ENCODE measurements at places on chromosomes 3 and 15.
A peak's percentile ranks its signal among the peaks of the same experiment; 100 is the strongest.

GRCh38 chr3:70959506-70960291 lies 623.8 kb downstream of the FOXP1 start:
- DNase-seq: no peak

DNA sequence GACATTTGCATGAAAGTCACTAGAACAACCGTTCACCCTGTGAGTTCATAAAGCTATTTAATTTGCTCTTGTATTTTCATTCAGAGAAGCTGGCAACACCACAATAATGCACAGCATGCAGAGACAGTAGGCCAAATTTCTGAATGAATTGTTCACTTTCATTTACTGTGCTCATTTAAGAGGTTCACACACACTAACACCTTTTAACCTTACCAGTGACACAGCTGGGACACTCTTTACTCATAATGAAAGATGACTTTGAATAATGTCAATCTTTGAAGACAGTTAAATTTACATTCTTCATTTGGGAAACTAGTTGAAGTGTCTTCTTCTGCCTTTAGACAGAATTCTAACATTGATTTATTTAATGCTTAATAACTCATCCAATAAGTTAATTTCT lies 95.7 kb downstream of the ROBO1 start:
- DNase-seq: no peak

DNA sequence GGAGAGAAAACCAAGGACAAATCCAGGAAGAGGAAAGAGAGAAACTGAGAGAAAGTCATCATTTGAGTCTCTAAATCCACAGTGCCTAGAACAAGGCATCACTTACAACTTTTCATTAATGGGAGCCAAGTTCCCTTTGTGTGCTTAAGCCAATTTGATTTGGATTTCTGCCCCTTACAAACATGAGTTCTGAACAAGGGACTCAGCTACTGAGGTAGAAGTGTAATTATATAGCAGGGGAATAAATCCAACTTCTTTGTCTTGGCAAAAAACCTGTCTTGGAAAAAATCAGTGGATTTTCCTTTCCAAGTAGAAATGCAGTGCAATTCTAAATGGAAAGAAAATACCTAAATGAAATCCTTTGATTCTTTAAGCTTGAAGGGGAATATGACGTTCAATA lies 307.2 kb upstream of the CNTN3 start:
- DNase-seq: no peak

GRCh38 chr15:77371850-77372563 lies 47.9 kb downstream of the PEAK1 start:
- DNase-seq: no peak

DNA sequence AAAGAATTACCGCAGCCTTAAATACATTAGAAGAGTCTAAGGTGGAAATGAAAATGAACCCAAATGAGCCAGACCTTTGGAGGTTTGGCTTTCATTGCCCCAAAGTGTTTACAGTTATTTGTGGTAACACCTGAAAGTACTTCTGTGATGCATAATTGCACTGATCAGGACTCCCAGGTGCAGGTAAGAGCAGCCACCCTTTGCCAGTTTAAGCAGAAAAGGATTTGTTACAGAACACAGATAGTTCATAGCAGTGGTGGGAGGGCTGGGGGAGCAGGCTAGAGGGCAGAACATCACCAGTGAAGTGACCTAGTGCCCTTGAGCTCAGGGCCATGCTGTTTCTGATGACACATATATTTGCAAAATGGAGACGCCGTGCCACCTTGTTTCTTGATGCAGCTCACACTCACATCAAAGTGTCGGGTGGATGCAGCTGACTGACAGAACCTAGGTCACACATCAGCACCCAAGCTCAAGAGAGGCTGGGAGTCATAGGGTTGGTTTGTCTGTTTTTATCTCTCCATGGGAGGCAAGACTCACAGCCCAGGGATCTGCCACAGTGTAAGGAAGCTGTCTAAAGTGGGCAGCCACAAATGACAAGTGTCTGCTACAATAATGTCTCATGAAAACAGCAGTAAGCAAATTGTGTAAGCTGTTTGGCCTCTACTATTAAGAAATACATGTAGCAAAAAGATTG lies 49.1 kb downstream of the NEK11 start:
- no peak for DNase-seq

DNA sequence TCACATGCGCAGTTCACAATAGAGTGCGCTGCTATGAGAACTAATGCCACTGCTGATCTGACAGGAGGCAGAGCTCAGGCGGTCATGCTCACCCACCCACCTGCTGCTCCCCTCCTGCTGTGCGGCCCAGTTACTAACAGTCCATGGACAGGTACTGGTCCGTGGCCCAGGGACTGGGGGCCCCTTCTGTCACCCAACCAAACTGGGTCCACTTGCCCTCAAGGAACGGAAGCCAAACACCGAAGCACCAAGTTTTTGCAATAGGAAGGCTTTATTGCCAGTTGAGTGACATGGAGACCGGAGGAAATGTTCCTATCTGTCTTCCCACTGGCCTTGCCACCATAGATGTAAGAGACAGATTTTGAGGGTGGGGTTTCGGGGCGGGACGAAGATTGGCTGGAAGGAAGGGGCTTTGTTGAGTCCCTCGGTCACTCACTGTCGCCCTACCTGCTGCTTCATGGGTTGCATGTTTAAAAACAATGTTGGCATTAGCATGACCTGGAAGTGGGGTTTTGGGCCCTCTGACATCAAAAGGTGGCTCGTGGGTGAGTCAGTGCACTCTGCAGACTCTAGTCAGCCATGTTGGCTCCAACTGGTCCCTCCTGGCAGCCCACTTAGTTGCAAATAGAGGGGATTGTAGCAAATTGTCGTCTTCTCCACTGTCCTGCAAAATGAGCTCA lies 141.0 kb downstream of the TJP1 start:
- no peak for DNase-seq

DNA sequence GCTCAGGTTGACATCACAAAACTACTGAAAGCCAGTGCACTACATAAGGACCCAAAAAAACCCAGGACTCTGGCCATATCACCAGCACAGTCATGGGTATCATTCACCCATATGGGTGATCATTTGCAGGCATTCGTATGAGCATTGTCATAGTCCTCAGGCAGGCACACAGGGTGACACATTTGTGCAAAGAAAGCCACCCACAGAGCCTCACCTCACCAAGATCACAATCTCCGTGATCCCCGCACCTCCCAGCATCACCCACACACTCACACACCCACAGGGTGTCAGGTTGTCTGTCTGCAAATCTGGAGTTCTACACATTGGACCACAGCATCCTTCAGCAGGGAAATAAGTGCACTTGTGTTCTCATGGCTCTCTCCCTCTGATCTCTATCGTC lies 166.0 kb upstream of the LPP start:
- DNase-seq: no peak

DNA sequence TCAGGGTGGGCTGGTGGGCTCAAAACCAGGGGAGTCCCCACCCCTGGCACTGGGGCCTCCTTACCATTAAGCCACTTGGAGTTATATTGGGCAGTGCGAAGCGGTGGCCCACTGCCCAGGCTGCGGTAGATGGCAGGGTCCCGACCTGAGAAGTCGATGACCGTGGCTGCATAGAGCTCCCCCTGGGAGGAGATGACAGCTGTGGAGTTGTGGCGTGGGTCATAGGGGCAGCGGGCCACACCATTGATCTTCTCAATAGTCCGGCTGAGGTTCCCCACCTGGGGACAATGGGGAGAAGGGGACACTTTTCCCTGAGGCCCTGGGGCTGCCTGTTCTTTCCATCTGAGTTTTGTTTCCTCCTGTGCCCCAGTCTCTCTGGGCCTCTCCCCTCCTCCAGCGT lies 99.8 kb downstream of the SEMA5B start:
- DNase-seq: no peak

DNA sequence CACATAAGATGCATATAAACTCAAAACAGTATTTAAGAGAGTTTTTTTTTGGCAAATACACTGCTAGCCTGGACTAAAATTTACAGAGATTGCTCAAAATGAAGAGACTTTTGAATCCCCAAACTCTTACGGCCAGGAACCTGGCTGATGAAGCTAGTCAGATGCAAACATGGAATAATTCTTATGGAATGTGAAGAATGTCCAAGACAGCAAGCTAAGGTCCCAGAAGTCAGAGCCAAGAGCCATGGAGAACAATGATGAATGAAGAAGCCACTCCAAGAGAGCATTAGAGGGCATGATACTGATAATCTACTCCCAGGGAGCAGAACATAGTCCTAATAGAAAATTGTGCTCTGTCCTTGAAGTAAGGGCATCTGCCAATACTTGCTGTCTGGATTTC lies 705.5 kb downstream of the DIPK2A start:
- DNase-seq: no peak

DNA sequence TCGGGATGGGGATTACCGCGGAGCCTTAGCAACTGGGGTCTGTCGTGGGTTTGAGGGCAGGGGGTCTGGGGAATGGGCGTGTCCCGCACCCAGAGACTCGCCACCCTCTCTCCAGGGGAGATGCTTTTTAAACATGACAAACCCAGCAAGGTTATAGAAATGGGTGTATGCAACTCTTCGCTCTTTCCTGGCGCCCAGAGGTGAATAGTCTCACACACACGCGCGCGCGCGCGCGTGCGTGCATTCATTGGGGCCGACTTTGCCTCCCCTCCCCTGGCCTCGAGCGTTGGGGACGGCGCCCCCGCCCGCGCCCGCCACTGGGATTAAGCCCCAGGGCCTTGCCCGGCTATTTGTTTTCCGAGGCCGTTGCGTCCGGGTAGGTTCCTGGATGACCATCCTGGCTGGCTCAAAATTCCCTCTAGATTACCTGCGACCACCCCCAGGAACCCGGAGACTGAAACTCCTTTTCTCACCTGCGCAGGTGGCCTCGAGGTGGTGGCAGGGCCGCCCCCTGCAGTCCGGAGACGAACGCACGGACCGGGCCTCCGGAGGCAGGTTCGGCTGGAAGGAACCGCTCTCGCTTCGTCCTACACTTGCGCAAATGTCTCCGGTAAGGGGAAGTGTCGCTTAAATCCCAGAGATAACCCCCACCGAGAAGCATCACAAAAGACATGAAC lies 777 bp downstream of the GPR160 start:
- DNase-seq: peak; percentile 77

DNA sequence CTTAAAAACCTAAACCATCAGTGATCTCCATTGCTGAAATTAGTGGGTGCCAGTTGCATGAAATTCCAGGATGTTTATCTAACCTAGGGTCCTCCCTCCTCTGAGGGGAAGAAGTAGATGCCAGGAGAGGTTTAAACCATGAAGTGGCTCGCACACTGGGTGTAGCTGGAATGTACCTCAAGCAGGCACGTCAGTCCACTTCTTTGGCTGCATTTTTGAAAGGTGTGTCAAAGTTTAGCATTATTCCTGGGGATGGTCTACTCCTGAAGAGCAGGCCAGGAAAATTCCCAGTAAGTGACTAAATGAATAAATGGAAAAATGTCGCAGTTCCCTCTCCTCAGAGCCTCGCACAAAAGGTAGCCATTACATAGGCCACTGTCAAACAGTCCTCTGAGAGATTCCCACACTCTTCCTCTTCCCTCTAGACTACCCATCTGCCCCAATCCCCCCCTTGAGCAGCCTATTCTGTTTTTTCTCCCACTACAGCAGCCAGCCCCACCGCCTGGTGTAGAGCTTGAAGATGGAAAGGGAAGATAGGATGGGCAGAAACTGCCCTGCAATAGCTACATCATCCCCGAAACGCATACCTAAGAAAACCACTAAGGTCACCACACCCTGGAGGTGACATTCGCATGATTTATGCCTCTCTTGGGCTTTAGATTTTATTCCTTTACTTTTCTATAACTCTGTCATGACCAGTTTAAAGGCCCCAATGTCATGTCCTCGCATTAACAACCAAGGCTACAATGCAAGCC lies 655 bp upstream of the TMOD3 start:
- DNase-seq: no peak

- no peak for DNase-seq
These were observed 937.5 kb upstream of the ROBO1 start for GRCh38 chr3:80705290-80705689.

DNA sequence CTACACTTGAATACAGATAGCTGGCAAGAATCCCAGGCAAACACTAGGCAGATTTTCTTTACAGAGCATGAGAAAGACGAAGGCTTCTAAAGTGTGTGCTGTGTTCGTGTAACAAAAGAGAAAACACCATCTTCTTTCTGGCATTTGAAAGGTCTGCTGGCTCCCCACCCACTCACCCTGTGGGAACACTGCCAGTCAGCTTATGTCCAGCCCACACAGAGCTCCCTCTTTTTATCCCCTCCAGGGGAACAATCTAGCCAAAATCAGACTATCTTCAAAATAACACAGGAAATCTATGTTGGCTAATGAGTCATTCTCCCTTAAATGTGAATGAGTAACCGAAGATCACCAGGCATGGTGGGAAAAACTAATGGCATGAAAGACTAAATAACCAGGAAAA lies 45.6 kb upstream of the PAQR5 start:
- DNase-seq: no peak

- no peak for DNase-seq
These were observed 9.6 kb downstream of the CLDND1 start for GRCh38 chr3:98513091-98513511.

DNA sequence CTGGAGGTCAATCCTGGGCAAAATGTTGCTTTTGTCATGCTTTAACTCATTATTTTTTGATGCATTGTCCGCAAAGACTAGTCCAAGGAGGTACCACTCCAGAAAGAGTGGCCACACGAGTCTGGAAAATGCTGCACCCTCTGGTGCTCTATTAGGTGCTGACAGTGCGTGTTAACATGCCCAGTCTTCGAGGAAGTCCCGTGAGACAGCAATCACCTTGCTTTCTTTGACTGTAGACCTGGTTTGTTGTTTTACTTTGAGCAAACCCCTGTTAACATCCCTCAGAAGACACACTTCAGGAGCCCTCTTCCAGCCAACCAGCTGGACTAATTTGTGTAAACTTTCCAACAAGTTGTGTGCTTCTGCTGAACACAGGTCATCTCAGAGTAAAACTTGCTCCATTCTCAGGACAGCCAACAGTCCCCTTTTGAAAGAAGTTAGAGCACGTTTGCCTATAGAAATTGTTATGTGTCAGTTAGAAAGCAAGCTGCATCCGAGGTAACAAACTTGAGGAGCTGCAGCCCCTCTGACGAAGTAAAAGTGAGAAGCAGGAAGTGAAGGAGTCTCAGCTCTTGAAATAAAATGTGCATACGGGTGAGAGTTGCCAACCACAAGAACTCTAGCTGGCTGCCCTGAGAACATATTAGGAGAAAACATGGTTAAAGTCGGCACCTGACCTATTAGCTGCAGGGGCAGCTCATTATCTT lies 205.0 kb downstream of the LPP start:
- no peak for DNase-seq

GRCh38 chr15:85583442-85583841 lies 203.0 kb downstream of the AKAP13 start:
- DNase-seq: no peak

DNA sequence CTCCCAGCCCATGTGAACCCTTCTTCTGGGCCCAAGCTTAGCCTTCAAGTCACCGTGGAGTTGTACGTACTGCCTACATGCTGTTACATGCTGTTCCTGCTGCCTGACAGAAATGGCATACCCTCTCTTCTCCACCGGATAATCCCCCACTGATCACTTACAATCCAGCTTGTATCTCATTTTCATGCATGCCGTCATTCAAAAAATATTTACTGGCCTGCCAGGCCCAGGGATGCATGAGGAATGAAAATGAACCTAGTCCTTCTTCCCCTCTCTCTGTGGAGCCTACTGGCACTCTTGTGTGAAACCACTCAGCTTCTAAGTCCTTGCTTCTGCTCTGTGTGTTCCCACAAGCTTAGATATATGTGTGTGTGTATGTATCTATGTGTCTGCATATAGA lies 60.6 kb downstream of the WNT5A start:
- DNase-seq: no peak

GRCh38 chr3:186807231-186807630 lies 949 bp upstream of the RFC4 start:
- DNase-seq: no peak

All from H9 (cell line).